Right atrium auricular region (tissue), 2 donors: ENCODE measurements at places on chromosomes 12 and 14. TPM values are rescaled to one million over a fixed set of nuclear protein-coding genes. Genes with fewer than 3 reads are reported as not detected.

- no peak for DNase-seq
Measured at GRCh38 chr12:103647267-103647666, 60.2 kb downstream of the STAB2 start.

GRCh38 chr12:11685316-11685715, 35.8 kb downstream of the ETV6 start:
- no peak for DNase-seq

DNA sequence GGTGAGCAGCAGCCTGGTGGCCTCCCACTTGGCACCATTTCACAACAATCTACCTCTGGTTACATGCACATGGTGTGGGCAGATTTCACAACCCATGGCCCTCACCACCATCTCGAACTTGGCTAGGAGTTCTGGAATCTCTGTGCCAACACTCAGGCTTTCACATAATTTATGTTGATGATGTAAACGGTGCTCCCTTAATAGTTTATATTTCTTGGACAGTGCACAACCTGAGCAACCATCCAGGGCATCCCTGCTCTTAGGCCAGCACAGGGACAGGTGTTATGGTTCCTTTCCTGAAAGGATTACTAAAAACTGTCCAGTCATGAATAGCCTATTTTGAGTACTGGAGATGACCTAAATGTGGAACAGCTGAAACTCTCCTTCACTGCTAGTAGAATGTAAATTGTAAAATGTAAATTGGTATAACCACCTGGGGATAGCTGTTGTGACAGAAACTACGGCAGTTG, 28.6 kb downstream of the ABCB9 start:
- no peak for DNase-seq

GRCh38 chr12:4379405-4379804, at the start of gene FGF23:
Gene FGF23 (minus strand): TSS chr12:4379712. CDS start chr12:4379582, 130 bp downstream.
- DNase-seq = no peak

DNA sequence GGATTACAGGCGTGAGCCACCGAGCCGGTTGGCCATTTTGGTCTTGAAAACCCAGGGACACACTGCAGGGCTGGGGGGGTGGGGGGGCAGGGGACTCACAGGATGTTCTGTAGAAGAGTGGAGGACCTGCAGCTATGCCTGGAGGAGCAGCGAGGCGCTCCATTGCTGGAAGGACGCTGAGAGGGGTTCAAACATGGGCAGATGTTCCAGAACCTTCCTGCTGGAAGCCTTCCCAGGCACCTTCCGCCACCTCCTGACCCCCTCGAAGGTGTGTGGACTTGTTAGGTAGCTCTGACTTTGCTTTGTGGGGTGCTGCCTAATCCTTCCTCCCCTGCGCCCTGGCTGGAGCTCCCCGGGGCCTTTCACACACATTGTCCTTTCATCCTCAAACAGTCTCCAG, 19.6 kb upstream of the PPP1R13B start:
- DNase-seq = no peak

- DNase-seq = no peak
Measured at GRCh38 chr12:79057540-79057939, 193.0 kb downstream of the SYT1 start.

- no peak for DNase-seq
Measured at GRCh38 chr14:104150136-104151025, 12.0 kb downstream of the KIF26A start.

DNA sequence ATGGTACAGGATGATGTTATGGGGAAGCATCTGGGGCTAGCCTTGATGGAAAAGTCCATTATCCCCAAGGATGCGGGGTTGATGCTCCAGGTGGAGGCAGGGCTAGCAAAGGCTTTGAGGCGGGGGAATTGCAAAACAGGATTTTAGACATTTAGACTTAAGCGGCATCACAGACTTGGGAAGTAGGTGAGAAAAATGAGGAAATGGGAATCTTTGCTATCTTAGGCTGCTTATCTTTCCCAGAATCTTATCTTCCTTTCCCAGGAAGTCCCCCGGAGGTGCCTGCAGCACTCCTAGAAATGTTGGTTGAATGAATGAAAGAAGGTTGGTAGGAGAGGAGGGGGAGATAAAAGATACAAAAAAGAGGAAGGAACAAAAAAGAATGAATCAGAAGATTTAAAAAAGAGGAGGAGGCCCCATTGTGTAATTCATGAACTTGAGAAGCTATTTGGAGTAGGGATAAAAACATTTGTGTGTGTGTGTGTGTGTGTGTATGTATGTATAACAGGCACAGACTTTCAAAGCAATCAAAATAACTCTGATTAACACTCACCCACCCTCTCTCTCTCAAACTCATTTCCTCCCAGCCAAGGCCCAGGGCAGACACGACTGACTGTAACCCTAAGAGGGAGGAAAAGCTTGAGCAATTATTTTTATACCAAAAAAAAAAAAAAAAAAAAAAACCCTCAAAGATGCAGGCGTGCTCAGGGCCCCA, 62.5 kb upstream of the TBX3 start:
- DNase-seq = no peak

DNA sequence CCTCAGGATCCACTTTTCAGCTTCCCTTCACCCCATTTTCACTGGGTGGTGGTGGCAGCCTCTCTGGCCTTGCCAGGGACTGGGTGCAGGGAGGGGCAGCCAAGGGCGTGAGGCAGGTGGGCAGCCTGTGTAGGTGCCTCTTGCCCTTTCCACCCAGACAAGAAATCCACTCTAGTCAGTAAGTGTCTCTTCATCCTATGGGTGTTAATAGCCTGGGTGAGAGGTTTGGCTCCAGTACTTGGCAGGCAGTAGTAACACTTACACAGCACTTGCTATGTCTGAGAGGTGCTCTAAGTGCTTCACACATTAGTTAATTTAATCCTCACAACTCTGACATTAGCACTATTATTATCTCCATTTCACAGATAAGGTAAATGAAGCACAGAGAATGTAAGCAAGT, 171.9 kb downstream of the EMP1 start:
- DNase-seq = no peak

DNA sequence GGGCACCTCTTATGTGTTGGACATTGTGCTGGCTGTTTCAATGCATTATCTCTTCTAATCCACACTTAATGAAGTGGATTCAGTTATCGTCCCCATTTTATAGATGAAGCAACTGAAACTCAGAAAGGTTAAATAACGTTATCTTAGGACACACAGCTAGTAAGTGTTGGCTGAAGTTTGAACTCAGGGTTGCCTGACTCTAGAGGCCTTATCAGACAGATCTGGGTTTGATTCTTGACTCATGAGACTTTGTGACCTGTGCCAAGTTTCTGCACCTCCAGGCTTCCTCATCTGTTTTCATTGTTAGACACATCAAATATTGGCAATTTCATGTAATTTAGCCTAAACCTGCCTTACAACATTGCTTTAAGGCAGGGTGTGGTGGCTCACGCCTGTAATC, 18.2 kb upstream of the IRF2BPL start:
- DNase-seq = no peak

DNA sequence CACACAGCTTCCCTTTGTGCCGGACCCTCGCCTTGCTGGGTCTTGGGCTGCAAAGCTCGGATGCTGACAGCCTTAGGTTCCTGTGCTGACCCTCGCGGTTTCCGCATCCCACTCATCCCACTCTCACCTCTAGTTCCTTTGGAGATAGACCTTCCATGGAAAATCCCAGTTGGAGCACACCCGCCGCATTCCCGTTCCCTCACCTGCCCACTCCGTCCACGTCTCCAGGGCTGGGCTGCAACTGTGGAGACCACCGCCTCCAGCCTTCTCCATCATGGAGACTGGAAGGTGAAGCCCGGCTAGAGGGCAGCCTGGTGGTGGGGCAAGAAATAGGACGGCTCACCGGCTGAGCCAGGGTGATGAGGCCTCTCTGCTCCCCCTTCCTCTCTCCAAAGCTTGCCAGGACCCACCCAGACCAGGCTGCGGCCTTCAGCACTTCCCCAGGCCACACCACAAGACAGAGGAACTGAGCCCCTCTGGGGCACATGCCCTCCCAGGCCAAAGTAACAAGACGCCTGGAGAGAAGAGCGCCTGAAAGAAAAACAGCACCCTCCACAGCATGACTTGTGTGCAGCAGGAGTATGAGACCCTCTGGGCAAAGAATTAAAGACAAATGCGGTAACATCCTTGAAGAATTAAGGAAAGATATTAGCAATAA, 15.0 kb downstream of the TMEM121 start:
- no peak for DNase-seq

DNA sequence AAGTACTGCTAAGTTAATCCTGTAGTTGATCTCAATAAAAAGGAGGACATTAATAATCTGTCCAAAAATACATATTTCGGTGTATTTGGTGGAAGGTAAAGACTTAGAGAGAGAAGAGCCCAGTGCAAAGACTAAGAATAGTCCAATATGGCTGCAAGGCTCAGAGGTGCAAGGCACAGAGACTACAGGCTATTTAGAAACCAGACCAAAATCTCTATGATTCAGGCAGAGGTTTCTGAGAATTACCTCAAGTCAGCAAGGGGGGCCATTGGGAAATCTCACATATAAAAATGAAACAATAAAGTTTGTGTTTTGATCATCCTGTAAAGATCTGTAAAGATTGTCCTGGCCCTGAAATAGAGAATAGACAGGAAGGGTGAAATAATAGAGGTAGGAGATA, 1173.0 kb downstream of the VRK1 start:
- no peak for DNase-seq

DNA sequence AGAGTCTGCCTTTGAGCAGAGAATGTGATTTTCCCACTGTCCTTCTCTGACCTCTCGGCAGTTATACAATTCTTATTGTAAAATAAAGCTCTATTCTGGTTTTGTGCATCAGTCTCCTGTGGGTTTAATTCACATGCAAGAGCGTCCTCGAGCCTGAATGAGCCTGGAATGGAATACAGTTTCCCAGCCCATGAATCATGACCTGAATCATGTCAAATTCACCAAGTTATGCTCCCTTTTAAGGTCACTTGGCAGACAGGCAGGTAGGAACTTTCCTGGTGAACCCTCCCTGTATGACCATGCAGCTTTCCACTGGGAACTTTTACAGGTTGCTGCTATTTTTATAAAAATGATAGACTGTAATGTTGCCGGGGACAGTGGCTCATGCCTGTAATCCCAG, 41.7 kb downstream of the BICD1 start:
- DNase-seq = no peak

DNA sequence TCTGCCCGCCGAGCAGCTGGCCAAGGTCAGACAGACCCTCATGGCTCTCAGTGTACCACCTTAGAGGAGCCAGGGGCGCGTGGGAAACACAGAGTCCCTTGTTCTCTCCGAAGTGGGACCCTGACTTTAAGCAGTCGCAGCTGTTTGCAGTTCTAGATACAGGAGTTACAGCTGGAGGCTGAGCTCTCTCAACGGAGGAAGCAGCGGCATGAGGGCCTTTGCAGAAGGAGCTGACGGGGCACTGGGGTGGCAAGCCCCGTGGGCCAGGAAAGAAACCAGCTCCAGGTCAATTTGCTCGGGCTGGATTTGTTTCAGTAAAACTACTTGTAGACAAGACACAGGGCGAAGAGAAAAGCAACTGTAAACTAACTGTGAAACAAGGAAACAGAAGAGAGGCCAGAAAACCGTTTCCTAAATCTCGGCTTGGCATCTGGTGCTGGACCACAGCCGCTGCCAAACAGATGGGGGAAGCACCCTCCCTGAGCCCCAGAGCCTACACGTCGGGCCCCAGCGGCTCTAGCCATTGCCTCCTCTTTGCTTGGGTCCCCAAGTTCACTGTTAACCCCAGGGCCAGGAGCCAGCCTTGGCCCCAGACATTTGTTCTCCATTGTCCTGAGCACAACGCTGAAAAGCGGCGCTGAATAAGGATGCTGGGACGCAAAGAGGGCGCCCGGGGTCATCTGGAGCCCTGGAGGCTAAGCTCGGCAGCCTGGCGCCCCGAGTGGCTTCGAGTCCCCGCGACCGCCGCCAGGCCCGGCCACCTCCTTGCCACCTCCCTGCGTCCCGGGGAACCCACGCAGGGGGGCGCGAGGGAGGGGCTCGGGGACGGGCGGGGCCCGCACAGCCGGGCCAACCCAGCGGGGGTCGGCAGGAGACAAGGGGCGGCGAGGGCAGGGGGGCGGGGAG, 914 bp upstream of the PACS2 start:
- DNase-seq = no peak

DNA sequence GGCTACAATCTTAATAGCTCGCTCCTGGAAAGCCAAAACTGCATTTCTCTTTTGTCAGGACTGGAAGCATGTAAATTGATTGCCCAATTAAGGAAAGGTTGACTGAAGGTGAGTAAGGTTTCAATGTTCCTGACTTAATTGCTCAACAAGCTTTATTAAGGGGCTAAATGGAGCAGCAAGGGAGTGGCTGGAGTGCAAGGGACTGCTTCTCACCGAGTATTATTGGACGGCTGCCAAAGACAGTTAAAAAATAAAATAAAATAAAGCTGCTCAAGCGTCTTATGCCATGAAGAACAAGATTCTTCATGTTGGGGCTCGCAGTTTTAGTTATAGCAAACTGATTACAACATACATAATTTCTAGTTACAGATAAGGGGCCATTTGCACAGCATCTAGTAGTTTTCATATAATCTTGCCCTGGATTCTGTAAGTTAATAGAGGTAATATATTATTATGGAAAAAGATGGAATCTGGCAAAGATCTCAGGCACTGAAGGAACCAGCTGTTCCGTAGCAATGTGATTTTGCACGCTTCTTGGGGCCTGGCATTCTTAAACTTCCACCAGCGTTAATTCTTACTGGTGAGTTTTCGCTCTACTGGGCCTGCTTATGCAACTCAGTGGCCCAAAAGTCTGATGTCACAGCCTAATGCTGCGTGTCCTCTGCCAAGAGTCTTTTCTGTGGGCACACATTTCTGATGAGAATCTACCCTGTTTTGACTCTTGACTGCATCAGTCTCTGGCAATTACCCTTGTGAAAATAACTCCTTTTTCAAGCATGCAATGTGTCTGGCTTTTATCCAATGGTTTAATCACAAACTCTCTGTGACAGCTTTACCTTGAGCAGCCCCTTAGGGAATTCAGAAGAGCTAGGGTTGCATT, 108.5 kb downstream of the SLC38A1 start:
- no peak for DNase-seq

GRCh38 chr12:31226639-31227038, 99.3 kb downstream of the SINHCAF start:
- no peak for DNase-seq

DNA sequence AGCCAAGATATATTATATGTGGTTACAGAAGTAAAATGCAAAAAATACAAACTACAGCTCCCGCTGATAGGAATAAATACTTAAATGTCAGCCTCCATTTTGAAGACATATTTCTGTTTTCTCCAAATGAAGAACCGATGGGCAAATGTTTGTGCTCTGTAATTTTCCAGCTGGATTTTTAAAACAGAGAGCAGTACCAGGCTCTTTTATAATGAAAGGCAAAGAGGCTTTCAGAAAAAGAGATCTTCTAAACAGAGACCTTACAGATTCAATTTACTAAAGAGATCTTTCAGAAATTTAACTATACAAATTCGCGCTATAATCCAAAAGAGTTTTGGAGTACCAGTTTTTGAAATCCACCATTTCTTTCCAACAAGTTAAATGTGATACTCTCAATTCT, 19.9 kb downstream of the MAP4K5 start:
- DNase-seq = no peak

Gene OTX2
- not detected for total RNA-seq

Gene HOXC9
- not detected for total RNA-seq

Gene KLRC4
- total RNA-seq = not detected

Gene PPM1H
- total RNA-seq = 3.1 TPM

Gene MYF5
- total RNA-seq = not detected

Gene HCAR2
- total RNA-seq = not detected

Gene SLC39A9
- 37.5 TPM for total RNA-seq
